ENCODE measurements at places on chromosomes 12 and 14.
A peak's percentile ranks its signal among the peaks of the same experiment; 100 is the strongest.

DNA sequence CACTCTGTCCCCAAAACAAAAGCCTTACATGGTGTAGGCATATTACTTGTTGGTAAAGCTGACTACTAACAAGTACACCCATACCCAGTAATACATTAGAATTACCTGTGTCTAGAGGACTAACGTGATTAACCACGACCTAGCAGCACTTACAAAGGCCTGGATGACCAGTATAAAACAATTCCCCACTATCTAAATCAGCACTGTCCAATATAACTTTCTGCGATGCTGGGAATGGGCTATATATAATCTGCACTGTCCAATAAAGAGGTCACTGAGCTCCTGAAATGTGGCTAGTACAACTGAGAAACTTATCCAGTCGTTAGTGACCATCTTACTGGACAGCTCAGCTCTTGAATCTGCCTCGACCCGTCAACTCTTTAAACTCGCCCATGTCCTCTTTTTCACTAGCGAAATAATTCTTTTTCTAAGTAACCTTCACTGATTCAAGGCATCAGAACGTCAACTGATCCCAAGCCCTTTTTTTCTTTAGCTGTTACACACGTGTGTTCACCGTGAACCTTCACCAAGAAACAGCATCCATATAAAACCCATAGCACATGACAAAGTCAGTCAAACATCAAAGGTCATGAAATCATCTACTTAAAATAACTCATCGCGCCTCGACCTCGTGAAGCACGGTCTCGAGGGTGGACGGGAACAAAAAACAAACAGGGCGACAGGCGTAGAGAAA is 905 bp upstream of the CIPC start:
- DNase-seq = no peak

DNA sequence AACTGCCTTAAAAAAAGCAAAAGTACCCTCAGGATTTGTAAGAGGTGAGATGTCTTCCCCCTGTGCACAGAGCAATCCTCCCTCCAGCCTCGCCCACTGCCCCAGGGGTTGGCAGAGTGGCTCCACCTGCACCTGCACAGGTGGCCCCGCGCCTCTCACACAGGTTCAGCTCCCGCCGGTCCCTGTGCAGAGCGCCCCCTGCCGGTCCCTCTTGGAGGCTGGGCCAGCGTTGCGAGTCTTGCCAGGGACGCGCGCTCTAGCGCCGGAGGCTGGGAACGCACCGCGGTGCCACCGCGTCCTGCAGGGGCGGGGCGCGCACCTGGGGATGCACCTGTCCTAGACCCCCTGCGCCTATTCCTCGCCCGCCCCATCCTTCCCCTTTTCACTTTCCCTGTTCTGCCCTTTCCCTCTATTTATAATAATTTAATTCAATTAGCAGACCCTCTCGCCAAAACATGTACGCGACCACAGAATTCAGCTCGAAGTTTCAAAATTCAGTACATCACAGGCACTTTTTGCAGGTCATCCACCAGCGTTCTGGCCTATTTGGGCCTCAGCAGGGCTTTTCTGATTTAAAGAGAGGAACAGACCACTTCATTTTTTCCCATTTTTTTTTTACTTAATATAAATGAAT is 618.6 kb downstream of the AACS start:
- peak; percentile 57 for DNase-seq

DNA sequence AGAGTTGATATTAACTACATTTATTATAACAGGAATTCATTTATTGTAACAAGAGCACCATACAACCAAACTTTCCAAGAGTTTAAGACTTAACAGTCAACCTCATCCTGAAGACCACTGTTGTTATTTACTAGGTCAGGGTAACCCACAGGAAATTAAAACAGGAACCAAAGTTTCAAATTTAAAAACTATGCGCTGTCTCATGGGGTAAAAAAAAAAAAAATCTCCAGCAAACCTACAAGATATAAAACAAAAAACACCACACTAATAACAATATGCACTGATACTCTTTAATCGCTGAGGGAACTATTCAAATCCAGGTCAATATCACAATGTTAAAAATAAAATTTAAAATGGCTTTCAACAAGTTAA is 44.5 kb downstream of the FOXN3 start:
- no peak for DNase-seq

- no peak for DNase-seq
Observed at GRCh38 chr12:100953677-100954076, 159.1 kb downstream of the ANO4 start.

DNA sequence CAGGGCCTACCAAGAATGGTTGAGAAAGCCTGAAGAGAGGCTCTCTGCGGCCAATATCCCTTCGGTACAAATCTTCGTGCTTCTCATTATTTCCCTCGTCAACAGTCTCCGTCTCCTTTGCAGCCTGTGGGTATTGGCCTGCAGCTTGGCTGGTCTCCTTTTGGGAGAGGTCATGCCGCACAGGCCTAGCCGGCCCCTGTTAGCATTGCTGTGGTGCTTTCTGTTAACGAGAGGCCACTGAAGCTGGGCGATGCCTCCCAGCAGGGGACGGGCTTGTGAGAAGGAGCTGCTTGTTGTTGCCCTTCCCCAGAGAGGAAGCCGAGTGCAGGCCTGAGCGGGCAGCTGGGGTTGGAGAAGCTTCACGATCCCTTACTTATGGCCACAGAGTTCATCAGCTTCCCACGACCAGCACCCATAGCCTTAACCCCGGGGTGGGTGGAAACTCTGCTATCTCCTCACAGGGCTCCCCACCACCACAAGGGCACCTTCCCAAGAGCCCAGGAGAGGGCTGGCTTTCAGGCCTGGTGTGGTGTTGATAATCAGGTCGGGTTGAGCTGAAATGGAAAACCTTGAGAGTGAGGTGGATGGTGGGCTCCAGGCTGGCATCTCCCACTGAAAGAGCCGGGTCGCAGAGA is 228.6 kb downstream of the ZFP36L1 start:
- DNase-seq = no peak

DNA sequence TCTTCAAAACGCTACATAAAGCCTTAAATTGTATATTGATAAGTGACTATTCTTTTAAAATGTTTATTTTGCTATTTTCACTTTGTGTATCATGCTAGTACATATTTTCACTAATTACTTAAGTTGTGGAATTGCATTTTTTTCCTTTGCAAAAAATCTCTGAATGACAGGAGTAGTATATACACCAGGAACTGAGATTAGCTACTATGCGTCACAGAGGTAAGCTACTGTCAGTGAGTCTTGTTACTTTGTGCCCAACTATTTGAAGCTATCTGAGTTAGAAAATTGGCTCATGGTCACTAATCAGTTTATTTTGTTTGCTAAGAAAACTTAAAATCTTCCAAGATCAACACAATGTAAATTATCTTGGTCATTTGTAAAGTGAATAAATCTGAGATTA is 887.4 kb downstream of the TMTC2 start:
- DNase-seq = no peak

DNA sequence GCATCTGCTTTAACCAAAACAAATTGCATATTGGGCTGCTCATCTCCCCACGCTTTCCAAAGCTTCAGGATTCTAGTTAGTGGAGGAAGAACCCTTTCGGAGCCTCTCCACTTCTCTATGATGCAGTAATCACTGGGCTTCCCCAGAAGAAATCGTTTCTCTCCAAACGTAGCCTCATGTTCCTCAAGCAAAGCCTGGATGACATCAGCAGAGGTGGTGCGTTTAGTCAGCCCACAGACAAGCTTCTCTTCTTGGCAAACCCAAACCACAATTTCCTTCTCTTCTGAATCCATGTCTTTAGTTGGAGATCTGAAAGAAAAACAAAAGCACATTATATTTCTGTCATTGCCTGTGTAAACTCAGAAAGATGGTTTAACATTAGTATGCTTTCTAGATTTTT is 30.6 kb downstream of the RASSF9 start:
- DNase-seq = no peak
